Kidney (tissue), 22 donors: ENCODE measurements at places on chromosomes 3 and 15. TPM values are rescaled to one million over a fixed set of nuclear protein-coding genes. Genes with fewer than 3 reads are reported as not detected.

DNA sequence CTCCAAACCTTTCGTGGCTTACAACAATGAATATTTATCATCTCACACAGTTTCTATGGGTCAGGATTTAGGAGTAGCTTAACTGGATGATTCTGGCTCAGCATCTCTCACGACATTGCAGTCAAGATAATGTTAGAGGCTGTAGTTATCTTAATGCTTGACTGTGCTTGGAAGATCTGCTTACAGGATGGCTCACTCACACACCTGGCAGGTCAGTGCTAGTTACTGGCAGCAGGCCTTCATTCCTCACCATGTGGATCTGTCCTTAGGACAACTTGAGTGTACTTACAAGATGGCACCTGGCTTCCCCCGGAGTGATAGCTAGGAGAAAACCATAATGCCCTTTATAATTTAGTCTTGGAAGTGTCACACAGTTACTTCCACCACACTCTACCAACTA, 32.8 kb upstream of the OXTR start:
- no peak for DNase-seq

- DNase-seq, result no peak
Measured at GRCh38 chr3:146546366-146546965, 2.1 kb upstream of the PLSCR1 start.

GRCh38 chr3:141050576-141051442, at the start of gene SPSB4:
Gene SPSB4, plus strand, starts transcription at chr3:141051347. Its CDS starts 14,758 bp downstream, at chr3:141066105.
- DNase-seq, result peak; percentile 95

The ARPC4 gene
- total RNA-seq, result 164 TPM

DNA sequence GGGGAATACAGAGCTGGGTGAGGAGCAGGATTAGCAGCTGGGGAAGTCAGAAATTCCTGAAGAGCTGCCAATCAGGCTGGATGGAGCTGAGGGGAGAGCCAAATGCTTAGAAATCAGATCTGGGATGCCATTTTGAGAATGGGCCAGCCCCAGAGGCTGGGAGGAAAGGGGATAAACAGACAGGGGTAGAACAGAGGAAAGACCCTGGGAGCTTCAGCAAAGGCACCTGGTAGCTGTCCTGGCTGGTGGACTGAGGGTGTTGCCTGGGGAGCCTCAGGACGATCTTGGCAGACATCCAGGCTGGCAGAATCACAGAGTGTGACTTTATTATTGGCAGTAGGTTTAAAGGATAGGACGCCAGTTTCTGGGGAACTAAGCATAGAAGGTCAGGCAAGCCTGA, 97.8 kb downstream of the SQOR start:
- no peak for DNase-seq

DNA sequence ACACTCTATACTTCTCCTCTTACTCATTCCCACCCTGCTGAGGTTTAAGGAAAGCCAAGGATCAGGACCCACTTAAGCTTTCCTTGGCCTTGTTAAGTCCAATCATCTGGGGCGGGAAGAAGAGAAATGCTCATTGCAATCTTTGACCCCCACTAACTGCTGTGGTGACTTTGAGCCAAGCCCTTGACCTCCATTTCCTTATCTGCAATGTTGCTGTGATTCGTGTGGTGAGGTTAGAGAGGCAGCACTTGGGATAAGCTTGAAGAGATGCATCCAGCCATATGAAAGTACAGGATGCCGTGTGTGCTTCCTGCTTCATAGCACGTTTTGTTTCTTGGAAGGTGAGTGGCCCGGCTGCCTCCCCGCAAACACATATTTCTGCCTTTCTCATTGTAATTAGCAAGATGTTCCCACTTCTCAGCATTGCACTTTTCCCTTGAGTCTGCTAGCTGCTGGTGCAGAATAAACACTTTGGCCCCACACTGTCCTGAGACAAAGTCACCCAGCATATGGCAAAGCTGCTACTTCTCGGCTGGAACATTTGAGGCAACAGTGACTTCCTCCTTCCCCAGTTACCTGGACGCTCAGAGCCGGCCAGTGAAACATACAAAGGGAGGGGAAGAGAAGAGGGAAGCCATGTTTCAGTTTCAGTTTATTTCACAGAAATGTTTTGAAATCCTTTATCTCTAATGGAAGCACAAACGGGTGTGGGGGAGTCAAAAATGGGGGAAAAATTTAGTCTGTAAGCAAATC, 10.5 kb upstream of the NUDT16 start:
- DNase-seq, result no peak

- peak; percentile 78 for DNase-seq
Measured at GRCh38 chr15:82663186-82663600, 16.0 kb upstream of the CPEB1 start.

GRCh38 chr3:33093847-33094246, 3.1 kb downstream of the GLB1 start:
- no peak for DNase-seq

DNA sequence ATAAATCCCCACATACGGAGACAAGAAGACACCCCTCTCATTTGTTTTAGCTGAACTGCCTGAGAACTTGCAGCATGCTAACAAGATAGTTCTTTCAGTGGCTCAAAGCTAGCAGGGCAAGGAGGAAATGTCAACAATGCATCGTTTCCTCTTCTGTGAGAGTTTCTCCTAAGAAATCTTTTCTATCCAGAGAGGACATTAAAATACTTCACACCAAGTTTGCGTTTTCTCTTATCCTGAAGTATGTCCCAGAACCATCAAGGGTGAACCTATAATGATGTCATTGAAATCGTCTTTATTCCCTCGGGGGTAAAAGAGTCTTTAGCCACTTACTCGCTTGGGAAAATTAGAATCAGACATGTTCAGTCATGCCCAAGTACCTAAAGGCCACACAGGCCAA, 541.7 kb upstream of the MDFIC2 start:
- no peak for DNase-seq

The NME9 gene
- total RNA-seq, result 3.5 TPM

GRCh38 chr15:29446480-29446879, 176.9 kb upstream of the NSMCE3 start:
- no peak for DNase-seq

DNA sequence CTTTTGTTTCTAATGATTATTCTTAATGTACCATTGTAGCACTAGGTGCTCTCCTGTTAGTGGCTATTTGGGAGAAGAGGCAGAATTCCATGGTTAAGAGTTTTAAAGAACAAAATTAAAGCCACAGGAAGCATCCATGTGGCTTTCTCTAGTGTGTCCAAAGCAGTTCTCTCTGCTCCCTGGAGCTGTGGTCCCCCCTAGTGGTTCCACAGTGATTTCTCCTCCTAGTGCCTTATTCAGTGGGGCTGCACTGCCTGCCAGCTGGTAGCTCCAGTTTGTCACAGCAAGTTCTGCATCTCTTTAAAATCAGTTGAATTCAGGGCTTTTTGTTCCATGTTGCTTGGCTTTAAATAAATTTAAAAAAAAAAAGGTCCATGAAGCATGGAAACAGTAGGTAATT, 39.6 kb upstream of the FAM98B start:
- peak; percentile 34 for DNase-seq

The C15orf62 gene
- 1.4 TPM for total RNA-seq

DNA sequence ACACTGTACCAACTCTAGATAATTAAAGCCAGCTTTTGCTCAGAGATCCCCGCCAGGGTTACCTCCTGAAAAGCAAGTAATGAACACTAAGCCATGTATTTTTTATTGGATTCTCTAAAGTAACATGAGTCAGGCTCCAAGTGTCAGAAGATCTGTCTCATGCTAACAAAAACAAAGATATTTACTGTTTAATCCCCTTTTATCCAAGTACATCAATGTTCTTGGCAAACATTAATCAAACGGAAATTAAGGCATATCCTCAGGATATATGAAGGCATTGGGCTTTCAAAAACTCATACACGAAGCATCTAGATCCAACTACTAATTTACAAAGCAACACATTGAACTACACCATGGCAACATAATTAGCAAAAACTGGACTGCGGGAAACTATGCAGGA, 37.2 kb downstream of the MYO5A start:
- no peak for DNase-seq

- DNase-seq, result no peak
Measured at GRCh38 chr15:79372428-79372827, 59.7 kb upstream of the MINAR1 start.

- DNase-seq, result no peak
Measured at GRCh38 chr3:4889896-4890295, 89.3 kb upstream of the BHLHE40 start.

DNA sequence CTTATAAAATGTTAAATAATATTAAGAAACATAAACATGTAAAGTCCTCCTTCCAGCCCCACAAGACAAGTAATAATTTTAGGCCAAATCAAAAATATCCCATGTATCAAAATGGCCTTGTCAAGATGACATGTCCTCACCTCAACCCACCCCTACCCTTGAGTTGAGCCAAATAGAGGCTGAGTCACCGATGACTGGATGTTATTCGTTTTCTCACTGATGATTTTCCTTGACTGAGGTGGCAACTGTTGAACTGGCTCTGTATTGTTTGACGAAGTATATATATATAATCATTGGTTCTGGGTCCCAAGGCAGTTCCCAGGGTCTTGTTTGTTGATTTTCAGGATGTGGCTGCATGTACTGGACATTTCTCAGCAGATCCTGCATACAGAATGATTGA, 75.3 kb downstream of the TMEM108 start:
- DNase-seq, result no peak

DNA sequence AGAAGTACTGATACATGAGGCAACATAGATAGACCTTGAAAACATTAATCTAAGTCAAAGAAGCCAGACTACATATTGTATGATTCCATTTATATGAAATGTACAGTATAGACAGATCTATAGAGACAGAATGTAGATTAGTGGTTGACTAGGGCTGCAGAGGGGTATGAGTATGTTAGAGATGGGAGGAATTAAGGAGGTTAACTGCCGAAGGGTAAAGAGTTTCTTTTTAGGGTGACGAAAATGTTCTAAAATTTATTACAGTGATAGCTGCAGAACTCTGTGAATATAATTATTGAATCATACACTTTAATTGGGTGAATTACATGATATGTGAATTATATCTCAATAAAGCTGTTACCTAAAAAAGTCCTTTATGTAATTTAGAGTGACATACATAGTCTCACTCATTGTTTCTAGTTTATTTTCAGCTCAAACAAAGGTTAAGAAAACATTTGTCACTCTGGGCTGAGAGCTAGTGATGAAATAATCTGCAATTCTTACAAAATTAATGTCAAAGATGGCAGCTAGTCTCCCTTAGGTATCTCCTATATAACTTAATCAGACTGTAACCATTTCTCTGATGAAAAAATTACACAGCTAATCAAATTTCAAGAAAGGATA, 61.4 kb downstream of the DENND4A start:
- DNase-seq, result no peak

- DNase-seq, result no peak
Measured at GRCh38 chr3:121988146-121988545, 33.9 kb downstream of the ILDR1 start.

DNA sequence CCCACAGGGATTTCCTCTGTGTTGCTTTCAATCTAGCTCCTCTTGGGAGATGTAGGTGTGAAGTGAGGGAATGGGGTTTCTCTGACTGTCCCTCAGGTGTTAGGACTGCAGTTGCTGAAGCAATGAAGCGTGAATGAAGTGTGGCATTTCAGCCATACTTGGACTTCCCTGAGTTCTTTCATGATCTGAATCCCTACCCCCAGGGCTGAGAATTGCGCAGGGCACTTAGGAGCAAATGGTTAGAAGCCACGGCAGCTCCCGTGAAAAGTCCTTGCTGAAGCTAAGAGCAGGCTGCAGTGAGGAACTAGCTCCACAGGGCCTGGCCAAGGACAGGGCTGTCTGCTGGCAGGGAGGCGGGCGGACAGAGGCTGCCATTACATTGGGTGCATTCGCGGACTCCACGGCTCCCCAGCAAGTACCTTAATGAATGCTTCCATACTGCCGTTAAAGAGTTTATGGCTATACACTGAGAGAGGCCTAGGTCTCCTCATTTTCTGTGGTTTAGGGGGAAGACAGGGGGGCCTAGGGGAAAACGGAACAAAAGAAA, 69.0 kb upstream of the RAD18 start:
- DNase-seq, result no peak
